ENCODE measurements at places on chromosomes 6 and 20. TPM values are rescaled to one million over a fixed set of nuclear protein-coding genes. Genes with fewer than 3 reads are reported as not detected.

DNA sequence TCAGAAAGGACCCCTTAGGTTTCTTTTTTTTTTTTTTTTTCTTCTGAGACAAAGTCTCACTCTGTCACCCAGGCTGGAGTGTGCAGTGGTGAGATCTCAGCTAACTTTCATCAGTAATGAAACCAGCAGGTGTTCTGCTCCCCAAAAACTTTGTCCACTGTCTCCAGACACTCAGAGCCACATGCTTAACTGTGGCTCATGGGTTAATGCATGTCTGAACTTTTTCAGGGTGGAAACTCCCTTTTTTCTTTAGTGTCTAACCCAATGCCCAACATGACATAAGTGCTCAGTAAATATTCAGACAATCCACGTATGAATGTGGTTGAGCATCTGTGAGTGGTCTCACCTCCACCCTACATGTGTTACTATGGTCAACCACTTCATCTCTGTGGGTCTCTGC, 45.4 kb downstream of the MYB start:
- no peak overlapping the region for H3K4me3 ChIP-seq
- H3K27me3 ChIP-seq: no peaks in the 10 kb centered on the region
- DNase-seq: no peak
- H3K27ac ChIP-seq: no peak overlapping the region
- H3K36me3 ChIP-seq: no peaks in the 10 kb centered on the region

DNA sequence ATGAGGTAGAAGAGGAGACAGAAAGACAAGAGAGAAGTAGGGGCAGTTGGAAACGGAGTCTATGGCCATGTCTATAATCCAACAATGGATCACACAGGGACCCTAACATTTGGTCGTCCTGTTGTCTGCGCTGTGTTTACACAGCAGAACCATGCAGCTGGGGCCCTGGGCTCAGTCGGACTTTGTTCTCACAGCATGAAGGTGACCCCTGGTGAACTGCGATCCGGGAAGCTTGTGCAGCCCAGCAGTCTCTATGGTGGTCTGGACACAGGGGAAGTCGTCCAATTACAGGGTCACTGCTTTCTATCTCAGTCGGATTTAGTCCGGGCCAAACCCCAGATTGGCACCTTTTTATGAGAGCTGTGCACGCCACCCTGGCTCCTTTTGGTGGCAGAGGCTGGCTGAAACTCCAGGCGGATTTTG, 153.6 kb downstream of the FOXA2 start:
- no peaks in the 10 kb centered on the region for H3K27me3 ChIP-seq
- no peak for DNase-seq
- H3K4me3 ChIP-seq: no peak overlapping the region
- H3K4me1 ChIP-seq: no peaks in the 10 kb centered on the region

GRCh38 chr20:32195581-32195980, 12.0 kb downstream of the PLAGL2 start:
- H3K4me3 ChIP-seq: no peak overlapping the region
- no peak overlapping the region for H3K27ac ChIP-seq
- H3K36me3 ChIP-seq: peaks cover 55% of the 10 kb centered on the region
- H3K27me3 ChIP-seq: no peaks in the 10 kb centered on the region

DNA sequence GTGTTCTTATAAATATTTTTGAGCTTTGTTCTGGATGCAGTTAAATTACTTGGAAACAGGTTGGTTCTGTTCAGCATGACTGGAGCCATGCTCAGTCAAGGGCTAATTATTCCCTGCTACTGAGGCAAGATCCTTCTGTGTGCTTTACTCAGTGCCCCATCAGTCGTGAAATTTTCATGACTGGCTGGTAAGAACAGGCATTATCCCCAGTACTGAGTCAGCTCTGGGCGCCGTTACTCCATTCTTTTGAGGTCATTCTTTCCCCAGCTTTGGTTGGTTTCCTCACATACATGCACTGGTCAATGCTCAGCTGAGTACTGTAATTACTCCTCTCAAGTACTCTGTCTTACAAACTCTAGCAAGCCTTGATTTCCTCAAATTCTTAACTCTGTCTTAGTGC, 71.3 kb downstream of the CDKAL1 start:
- DNase-seq: no peak
- H3K4me3 ChIP-seq: no peak overlapping the region
- no peaks in the 10 kb centered on the region for H3K4me1 ChIP-seq
- no peaks in the 10 kb centered on the region for H3K27me3 ChIP-seq
- no peak overlapping the region for H3K27ac ChIP-seq

DNA sequence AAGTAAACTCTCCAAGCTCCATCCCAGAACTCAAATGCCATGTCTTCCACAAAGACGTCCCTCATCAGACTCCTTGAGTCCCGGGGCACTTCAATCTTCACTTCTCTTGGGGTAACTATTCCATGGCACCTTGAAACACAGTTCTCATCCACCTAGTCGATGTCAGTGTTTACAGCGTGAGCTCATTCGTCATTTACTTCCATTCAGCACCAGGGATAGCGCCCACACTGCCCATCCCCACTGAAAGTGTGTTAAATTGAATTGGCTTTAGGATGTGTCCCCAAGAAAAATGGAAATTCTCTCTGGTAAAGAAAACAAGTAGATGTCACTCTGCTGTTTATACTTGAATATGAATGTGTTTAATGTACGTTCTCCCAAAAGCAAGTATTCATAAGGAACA, 31.3 kb downstream of the KCNK15 start:
- H3K27me3 ChIP-seq: no peaks in the 10 kb centered on the region
- no peak overlapping the region for H3K4me3 ChIP-seq
- no peak overlapping the region for H3K27ac ChIP-seq

The POPDC3 gene
- total RNA-seq: not detected

DNA sequence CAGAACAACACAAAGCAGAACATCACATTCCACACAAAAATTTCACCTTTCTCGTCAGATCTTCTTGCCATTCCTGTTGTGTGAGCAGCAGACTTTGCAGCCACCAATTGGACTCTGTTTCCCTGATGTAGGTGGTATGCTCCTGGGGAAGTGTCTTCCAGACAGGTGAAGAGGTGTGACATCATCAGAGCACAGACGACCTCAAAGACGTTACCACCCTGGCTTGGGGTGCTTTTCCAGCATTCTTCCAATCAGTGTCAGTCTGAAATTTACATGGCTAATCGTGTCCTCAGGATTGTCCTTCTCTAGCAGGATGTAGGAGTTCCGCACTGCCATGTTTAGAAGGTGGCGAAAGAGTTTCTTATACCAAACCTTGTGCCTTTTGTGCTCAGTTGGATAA, 31.6 kb upstream of the RIMS4 start:
- H3K36me3 ChIP-seq: no peaks in the 10 kb centered on the region
- no peak overlapping the region for H3K4me3 ChIP-seq
- no peaks in the 10 kb centered on the region for H3K27me3 ChIP-seq
- no peak overlapping the region for H3K27ac ChIP-seq

DNA sequence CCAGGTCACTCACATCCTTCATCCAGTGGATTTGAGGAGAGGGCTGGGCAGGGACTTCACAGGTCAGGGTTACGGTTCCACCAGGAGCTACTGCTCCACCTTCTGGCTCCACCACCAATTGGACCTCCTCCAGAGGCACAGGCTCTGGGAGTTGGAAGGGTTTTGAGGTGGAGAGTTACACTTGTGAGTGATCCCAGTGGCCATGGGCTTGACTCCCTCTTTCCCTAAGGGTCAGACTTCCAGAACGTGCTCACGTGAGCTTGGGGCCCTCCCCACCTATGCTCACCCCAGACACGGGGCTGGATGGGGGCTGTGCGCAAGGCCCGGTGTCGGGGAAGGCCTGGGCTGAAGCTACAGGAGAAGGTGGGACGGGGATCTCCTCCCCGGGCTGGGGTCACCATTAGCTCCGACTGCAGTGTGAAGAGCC, 1.5 kb downstream of the AGER start:
- peak overlapping the region; percentile 24 for H3K27ac ChIP-seq
- DNase-seq: no peak
- H3K4me1 ChIP-seq: peaks cover 42% of the 10 kb centered on the region
- no peaks in the 10 kb centered on the region for H3K27me3 ChIP-seq

- H3K36me3 ChIP-seq: no peaks in the 10 kb centered on the region
- no peak for DNase-seq
- H3K4me1 ChIP-seq: no peaks in the 10 kb centered on the region
- H3K27ac ChIP-seq: no peak overlapping the region
These were observed 84.4 kb downstream of the EYA2 start for GRCh38 chr20:46978951-46979491.
